ENCODE measurements at places on chromosomes 13 and 19.

GRCh38 chr13:74870865-74871264 is 611.1 kb downstream of the TBC1D4 start:
- DNase-seq: no peak

DNA sequence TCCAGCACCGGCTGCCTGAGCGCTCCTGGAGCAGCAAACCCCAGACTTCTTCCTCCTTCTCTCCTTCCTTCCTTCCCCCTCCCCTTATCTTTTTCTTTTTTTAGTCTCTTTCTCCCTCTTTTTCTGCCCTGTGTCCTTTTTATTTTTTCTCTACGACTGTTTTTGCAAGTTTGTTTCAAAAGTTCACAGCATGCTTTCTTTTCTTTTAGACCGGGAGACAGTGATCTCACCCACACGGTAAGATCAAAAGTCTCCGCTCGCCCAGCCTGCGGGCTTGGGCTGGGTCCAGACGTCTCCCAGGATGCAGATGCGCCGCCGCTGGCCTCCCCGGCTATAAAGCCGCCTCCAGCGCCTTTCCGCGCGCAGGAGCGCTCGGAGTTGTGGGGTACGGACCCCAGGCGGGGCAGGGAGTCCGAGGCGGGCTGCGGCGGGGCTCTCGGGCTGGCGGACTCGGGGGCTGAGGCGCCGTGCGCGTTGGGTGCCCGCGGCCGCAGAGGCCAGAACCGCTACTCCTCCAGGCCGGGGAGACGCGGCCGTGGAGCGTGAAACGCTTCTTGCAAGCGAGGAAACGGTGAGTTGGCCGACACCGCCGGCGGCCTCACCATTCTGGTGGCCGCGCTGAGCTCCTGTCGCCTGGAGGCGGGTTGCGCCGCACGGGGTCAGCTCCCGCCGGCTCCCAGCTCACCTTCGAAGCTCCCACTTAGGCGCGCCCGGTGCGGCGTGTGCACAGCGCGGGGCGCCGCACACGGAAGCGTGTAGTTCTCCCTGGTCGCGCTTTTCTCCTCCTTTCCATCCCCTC is 2.0 kb upstream of the TSHZ3 start:
- no peak for DNase-seq

- DNase-seq: no peak
These were observed 12.7 kb downstream of the FOXO1 start for GRCh38 chr13:40653527-40654318.

- DNase-seq: no peak
These were observed 93.1 kb downstream of the KL start for GRCh38 chr13:33109271-33109697.

DNA sequence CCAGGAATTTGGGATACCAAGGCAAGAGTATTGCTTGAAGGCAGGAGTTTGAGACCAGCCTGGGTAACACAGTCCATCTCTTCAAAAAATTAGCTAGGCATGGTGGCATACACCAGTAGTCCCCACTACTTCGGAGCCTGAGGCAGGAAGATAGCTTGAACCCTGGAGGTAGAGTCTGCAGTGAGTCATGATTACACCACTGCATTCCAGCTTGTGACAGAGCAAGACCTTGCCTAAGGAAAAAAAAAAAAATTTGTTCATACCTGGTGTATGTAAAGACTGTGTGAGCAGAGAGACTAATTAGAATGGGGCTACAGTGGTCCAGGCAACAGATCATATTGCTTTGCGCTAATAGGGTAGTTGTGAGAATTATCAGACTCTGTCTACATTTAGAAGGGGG is 778.3 kb upstream of the PCDH20 start:
- no peak for DNase-seq

- DNase-seq: no peak
These were observed 13.0 kb upstream of the ZNF460 start for GRCh38 chr19:57267291-57267690.

DNA sequence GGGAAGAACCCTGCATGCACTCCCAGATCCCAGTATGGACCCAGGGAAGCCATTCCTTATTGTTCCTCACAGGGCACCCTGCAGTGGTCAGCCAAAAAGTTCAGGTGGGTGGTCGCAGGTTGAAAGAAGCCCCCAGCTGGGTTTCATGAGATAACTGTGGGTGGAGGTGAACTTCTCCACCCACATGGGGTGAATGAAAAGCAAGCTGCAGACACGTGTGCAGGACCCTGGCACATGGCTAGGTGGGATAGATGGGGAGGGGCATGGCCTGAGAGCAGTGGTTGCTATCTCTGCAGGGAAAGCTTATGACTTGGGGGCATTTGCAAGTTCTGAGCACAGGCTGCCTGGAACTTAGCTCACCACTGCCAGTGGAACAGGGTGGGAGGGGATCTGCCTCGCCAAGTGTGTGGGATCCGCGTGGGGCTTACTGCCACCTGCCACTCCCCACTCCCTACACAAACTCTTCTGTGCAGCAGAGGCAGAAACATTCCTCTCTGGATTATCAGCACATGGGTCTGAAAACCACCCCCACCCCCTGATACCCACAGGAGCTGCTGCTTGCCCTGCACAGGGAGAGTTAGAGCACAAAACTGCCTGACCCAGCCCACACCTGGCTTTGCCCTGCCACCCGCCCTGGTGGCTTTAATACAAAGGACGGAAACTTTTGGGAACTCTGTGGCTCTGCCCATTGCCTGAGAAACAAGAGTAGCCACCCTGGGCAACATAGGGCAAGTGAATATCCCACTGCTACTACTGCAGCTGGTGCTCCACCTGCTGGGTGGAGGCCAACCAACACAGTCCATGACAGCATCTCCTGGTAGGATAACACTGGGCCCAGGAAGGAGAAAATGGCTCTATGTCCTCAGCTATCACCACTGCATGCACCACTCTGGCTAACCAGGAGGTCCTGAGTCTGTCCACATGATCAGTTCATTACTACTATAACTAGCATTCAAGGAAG is 24.4 kb downstream of the PLA2G4C start:
- no peak for DNase-seq

- no peak for DNase-seq
These were observed 24.2 kb downstream of the BTBD2 start for GRCh38 chr19:1991018-1991913.

GRCh38 chr19:48398102-48398374 is 4.6 kb downstream of the GRIN2D start:
- DNase-seq: no peak

DNA sequence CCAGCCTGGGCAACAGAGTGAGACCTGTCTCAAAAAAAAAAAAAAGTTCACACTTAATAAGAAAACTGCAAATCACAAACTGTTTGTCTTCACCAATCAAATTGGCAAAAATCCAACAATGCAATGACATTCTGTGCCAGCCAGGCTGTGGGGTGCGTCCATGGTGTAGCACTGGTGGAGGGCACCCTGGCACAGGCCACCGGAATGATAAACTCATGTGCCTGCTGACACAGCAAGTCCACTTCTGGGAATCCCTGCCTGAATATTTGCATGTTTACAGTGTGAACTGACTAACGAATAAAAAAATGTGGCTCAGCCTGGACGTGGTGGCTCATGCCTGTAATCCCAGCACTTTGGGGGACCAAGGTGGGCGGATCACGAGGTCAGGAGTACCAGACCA is 1.6 kb upstream of the LRRC25 start:
- no peak for DNase-seq

GRCh38 chr13:76904507-76904906 is 18.3 kb upstream of the KCTD12 start:
- no peak for DNase-seq

- no peak for DNase-seq
These were observed 40.5 kb downstream of the ZNF823 start for GRCh38 chr19:11698231-11698630.

DNA sequence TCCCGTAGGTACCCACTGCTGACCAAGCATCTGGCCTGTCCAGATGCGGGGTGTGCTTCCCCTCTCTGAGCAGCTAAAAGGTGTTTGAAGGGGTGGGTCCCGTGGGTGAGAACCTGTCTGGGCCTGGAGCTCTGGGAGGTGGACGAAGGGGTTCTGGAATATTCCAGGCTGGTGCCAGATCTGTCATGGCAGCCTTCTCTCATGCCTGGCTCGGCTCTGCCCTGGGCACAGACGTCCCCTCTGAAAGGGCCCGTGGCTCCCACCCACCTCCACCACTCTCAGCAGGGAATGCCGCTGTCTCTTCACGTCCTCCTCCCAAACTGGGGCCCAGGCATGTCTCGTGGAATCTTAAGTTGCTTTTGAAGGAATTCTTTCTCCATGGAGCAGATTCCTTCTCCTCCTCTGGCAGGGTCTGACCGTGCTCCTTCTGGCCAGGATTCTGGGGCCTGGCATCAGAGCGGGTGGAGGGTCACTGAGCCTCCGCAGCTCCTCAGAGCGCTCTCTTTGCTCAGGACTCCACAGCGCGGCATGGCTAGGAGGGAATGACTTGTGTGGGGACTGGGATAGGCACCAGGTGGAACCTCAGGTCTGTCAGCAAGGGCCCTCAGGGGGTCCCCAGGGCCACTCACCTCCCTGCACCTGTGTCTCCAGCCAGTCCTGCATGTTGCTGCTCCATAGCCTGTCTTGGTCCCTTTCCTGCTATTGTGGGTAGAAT is 5.9 kb upstream of the MCF2L start:
- no peak for DNase-seq

DNA sequence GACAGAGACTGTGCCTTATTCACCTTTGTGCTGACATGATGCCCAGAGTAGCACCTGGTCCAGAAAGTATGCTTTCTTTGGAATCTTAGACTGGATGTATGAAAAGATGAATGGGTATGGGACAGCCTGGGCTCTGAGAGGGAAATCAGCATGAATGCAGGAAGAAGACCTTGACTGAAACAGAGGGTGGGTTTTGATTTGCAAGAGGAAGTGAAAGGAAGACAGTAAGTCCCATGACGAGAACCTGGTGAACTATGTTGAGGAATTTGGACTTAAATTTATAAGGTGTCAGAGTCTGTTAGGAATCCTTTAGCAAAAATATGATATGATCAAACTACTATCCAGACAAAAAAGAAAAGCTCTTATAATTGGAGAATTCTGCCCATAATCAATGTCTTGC is 301.9 kb downstream of the SPRY2 start:
- no peak for DNase-seq

DNA sequence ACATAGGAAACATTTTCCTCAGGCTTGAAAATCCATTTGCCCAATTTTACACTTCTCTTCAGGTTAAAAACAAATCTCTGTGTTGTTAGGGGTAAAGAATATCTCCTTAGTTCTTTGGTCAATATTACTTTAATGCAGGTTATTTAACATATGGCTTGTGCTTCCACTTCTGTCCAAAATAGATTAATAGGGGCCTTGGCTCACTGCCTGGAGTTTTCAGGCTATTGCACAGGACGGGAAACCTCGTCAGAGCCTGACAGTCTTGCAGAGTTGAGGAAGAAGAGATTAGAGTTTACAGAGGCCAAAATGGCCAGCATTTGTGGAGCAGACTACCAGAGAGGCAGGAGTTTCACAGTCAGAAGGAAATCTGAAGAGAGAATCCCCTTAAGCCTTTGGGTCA is 863.9 kb upstream of the GPC6 start:
- DNase-seq: peak; percentile 32

DNA sequence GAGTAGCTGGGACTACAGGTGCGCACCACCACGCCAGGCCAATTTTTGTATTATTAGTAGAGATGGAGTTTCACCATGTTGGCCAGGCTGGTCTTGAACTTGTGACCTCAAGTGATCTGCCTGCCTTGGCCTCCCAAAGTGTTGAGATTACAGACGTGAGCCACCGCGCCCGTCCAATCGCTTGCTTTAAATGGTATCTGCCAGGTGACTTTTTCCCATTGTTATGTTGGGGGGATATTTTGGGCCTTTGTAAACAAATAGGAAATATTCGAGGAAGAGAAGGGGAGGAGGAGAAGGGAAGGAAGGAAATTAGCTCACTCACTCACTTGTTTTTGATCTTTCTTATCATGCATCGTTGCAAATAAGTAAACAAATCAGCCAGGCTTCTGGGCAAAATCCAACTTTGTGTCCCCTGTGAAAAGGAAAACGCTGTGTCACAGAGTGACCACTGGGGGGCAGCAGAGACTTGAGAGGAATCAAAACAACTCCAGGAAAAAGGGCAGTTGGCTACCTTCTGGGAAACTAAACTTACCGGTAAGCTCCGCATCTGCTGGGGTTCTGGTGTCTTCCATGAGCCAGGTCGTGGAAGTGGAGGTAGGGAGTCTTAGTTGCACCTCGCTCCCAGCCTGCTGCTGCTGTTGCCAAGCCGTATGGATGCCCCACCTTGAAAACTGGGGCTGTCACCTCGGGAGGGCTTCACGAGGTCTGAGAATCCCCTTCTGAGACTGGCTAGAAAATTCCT is 9.3 kb upstream of the RANBP3 start:
- DNase-seq: peak; percentile 73

DNA sequence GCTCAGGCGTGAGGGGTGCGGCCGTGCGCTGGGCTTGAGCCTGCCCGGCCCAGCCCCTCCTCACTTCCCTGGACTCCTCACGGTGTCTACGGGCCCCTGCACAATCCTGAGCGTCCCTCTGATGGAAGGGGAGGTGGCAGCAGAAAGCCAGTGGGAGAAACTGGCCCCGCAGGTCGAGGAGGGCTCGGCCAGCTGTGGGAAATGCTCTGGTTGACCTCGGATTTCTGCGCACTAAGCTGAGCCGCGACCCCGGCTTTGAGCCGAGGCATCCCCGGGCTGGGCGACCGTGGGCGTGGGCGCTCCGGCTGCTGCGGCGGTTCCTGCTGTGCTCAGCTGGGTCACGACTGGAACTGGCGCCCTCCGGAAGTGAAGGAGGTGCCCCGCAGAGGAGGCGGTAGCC is 70.1 kb downstream of the ZNF208 start:
- DNase-seq: no peak

GRCh38 chr19:35178701-35179100 is 24.2 kb downstream of the FXYD5 start:
- no peak for DNase-seq

DNA sequence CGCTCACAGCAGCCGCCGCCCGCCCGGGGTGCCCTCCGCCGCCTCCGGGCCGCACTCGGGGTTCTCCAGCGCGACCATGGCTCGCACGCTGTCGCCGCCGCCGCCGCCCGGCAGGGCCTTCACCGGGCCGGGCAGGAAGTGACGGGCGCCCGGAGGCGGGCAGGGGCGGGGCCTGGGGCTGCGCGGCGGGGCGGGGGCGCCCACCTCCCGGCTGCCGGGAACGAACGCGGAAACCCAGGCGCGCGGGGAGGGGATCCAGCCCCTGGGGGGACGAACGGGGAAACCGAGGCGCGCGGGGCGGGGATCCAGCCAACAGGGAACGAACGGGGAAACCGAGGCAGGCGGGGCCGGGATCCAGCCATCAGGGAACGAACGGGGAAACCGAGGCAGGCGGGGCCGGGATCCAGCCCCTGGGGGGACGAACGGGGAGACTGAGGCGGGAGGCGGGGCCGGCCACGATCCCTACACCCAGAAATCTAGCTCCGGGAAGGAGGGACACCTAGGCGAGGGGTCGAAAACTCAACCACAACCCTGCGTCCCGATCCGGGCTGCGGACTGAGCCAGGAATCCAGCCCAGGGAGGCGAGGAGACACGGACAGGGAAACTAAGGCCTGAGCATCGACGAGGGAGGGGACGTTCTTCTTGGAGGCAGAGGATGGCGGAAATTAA is at the start of gene R3HDM4:
TSS of gene R3HDM4 (minus strand) at position 140 of the 669 bp plus-strand sequence. CDS start at position 78, 62 bp downstream.
- no peak for DNase-seq

- no peak for DNase-seq
These were observed 304.7 kb downstream of the POU4F1 start for GRCh38 chr13:78298657-78299056.

GRCh38 chr13:26855921-26856320 is 95.3 kb upstream of the GPR12 start:
- no peak for DNase-seq

GRCh38 chr13:95033890-95034289 is 267.4 kb downstream of the ABCC4 start:
- no peak for DNase-seq

GRCh38 chr13:28471421-28471820 is 23.5 kb downstream of the FLT1 start:
- DNase-seq: no peak
